ENCODE measurements at places on chromosomes 13 and 19.

DNA sequence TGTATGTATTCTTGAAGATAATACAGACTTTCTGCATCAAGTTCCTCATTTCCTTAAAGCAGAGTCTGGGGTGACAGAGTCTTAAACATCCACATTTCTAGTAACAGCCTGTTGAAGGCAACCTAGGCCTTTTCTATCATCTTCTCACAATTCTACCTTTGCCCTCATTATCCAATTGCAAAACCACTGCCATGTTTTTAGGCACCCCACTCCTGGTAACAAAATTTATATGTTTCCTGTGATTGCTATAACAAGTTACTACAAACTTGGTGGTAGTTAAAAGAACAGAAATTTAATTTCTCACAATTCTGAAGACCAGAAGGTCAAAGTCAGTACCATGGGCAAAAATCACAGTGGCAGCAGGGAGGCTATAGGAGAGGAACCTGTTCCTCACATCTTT lies 33.1 kb downstream of the TUBA3C start:
- no peak for DNase-seq

DNA sequence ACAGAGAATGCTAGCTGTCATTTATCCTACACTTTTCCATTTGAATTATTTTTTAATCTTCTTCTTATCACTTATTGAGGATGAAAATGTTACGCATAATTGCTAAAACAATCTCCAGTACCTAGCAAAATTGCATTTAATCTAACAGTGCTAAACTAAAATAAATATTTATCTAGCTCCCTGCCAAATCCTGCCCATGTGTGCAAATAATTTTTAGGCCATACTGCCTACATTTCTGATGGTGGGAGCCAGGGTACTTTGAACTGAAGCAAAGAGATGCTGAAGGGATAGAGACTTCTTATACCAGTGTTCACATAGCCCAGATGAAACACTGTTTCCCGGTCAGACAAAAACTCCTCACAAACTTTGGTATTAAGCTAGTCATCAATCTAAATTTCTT lies 1268.7 kb upstream of the PCDH20 start:
- peak; percentile 8 for DNase-seq

GRCh38 chr13:65188721-65189120 lies 2041.4 kb downstream of the PCDH9 start:
- DNase-seq = no peak

GRCh38 chr13:54574791-54575190 lies 1546.2 kb downstream of the OLFM4 start:
- peak; percentile 99 for DNase-seq

- peak; percentile 73 for DNase-seq
These were observed 13.8 kb downstream of the OR7D4 start for GRCh38 chr19:9205501-9206113.

DNA sequence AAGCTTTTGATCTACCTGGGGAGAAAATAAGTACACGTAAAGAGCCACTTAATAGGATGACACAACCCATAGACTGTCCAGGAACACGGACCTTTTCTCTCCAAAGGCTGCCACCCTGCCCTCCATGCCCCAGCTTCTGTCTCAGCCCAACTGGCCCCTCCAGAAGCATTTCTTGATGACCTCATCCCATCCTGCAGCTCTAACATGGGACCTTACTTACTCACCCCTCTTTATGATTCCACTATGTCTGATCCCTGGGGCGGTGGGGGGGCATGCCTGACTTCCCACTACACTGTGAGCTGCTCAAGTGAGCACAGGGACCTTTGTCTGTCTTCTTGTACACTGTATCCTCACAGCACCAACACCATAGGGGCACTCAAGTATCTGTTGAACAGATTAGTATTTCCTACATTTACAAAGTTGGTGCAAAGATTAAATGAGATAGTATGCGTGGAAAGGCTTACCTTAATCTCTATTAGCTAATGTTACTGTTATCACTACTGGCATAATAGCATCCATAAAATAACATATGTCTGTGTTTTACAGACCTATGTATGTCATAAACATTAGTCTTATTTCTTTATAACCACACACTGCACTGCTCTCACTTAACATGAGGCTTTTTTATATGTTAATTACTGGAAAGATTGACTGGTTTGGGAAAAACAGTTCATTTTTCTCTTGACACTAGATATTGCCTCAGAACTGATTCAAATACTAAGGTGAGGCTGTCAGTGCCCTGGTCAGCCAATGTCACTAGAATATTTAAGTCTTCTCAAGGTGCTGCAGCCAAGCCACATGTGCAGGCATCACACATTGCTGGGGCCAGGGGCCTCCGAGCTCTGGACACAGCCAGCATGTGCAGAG lies 100.9 kb downstream of the FOXO1 start:
- DNase-seq = no peak

DNA sequence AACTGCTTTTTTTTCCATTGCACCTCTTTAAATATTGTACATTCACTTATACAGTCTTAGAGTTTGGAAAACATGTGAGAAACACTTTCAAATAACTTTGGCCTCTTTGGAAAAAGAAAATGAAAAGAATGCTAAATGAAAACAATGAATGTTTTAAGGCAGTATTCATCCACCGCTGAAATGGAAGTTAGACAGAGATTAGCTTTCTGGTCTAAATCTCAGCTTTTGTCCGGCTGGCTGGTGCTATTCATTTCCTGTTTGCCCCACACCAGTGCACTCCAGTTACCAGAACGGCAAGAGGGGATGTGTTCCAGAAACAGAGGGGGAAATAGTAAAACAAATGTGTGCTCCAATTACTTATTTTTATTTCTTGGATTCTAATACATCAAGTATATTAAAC lies 1201.3 kb downstream of the EFNB2 start:
- no peak for DNase-seq

GRCh38 chr13:56352361-56352760 lies 788.4 kb upstream of the PRR20A start:
- peak; percentile 63 for DNase-seq

DNA sequence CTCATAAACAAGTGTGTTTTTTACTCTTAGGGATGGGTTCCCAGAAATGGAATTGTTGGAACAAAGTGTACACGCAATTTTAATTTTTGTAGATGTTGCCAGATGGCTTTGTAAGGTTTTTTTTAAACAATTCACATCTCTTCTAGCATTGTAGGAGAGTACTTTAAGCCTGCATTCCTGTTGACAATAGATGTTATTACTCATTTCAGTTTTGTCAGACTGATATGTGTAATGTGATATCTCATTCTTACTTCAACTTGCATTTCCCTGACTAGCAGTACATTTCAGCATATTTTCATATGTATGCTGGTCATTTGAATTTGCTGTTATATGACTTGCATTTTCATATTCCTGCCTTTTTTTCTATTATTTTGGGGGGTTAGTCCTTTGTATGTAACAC lies 186.6 kb upstream of the SLITRK6 start:
- peak; percentile 42 for DNase-seq

DNA sequence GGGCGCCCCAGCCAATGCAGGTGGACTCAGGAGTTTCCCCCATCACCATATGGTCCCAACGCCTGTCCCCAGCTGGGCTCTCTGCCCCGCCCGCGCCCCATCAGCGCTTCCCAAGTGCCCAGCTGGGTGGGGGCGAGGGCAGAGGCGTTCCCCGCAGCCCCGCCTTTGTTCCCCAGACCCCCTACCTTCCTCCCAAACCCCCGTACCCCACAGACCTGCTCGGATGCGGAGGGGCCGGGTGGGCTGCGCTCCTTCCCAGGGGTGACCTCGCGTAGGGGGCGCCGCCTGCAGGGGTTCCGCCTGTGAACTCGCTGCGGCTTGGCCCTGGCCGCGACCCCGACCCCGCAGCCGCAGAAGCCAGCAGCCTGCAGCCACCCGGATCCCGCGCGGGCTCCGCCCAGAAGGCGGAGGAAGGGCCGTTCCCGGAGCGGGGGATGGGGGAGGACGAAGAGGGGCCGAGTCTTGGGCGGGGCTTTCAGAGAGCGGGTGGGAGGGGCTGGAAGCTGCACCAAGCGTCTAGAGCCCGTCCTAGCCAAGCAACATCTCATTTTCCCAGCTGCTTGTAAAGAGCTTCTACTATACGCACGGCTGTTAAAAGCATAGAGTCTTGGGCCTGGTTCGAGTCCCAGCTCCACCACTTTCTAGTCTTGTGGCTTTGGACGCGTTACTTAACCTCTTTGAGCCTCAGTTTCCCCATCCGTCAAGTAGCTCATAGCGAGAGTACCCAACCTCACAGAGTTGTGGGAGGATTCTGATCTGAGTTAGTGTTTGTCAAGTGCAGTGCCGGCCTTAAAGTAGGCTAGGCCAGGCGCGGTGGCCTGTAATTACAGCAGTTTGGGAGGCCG lies at the start of gene RAB3D:
Gene RAB3D, minus strand, starts transcription at position 404 of the 845 bp plus-strand sequence. CDS start 2,258 bp downstream, outside the sequence.
- DNase-seq = peak; percentile 95

GRCh38 chr13:70905035-70905434 lies 796.8 kb upstream of the KLHL1 start:
- no peak for DNase-seq

DNA sequence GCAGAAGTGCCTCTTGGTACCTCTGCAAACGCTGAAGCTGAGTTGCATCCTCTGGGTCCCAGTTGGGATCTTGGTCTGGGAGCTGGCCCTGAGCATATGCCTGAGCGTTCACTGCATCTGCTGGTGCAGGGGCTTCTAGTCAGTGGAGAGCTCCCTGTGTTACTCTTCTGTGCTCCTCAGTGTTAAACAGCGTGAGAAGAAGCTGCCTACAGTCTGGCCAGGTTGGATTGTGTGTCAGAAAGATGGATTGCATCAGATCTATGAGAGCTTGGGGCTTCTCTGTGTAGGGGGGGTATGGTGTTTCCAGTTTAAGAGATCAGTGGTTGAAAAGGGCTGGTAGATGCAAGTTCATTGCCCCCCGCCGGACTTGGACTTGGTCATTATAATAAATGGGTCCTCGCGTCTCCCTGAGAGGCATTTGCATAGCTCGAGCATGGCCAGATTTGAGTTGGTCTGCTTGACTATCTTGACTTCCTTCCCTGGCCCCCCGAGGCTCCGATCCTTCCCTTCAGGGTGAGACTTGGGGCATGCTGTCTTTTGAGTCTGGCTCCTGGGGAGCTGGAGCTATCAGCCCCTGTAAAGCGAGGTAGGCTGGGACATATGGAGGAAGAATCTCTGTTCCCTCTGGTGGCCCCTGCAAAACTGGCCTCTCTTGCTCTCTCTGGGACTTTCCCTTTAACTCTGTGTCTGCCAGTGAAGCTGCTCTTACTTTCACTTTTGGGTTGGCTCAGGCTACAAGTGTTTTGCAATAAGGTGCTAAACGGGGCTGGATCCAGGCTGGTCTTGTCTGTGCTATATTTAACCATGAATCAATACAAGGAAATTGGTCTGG lies 52.9 kb downstream of the OR10H4 start:
- no peak for DNase-seq

DNA sequence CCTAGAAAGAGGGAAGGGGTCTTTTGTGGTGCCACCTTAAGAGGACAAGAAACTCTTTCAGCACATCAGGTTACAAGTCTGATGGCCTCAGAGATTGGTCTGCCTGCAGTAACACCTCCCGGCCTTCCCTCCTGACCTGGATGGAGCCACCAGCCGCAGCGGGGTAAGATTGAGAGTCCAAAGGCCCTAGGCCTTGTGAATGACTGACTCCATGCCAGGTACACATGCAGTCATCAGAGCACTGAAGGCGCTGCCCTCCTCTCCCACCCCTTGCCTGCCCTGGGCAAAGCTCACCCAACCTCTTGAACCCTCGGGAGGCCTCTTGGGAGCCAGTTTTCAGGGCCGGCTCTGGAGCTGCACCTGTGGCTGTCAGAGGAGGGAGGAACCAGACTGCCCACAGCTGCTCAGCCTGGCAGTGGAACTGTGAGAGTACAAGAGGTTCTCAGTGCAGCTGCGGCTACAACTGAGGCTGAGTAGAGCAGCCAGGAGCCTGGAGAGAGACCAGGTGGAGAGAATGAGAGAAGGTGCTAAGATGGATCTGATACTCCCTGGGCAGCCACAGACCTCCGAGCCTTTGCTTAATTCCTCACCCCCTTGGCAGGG lies 23.8 kb upstream of the C13orf42 start:
- DNase-seq = no peak

DNA sequence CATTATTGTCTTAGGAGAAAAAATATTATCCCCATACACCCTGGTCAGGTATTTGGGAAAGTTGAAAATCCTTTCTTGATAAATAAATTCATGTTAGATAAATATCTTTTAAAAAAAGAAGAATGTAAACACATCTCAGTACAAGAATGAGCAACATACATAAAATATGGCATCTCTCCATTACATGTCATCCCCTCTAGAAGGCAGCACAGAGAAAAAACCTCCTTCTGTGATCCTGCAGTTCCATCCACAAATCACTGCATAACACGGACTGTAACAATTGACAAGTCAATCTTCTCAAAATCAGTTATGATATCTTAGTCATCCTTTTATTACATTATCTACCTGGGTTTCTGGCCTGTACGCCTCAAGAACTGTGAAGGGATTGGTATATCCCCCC lies 683.9 kb upstream of the KLHL1 start:
- DNase-seq = no peak

- DNase-seq = peak; percentile 24
These were observed 20.1 kb upstream of the MIER2 start for GRCh38 chr19:364496-365287.

DNA sequence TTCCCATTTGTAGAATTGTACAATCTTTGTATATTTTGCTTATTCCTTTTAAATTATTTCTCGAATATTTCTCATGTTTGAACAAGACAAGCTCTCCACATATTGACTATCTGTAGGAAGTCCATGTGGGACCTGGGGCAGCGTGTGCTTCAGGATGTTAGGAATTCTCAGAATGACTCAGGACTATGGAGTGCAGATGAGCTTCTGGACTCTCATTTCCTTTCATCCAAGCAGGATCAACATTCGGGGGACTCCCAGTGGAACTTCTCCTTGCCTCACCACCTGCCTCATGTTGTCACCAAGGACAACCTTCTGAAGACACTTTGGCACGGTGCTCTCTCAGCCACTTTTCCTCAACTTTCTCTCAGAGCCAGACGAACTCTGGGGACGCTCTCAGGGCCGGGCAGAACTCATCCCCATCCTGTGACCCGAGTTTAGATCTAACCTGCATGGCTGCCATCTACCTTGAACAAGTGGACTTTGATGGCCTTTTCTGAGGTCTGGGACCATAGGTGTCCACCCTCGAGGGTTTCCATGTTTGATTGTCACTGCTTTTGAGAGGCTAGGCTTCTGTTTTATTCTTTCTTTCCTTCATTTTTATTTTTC lies 441.7 kb downstream of the IRS2 start:
- DNase-seq = peak; percentile 59

- peak; percentile 22 for DNase-seq
These were observed 4.9 kb upstream of the GIPC3 start for GRCh38 chr19:3580156-3580934.

GRCh38 chr13:49421391-49421790 lies 22.5 kb downstream of the CAB39L start:
- peak; percentile 42 for DNase-seq

GRCh38 chr13:40756042-40756441 lies 14.9 kb downstream of the MRPS31 start:
- DNase-seq = no peak

DNA sequence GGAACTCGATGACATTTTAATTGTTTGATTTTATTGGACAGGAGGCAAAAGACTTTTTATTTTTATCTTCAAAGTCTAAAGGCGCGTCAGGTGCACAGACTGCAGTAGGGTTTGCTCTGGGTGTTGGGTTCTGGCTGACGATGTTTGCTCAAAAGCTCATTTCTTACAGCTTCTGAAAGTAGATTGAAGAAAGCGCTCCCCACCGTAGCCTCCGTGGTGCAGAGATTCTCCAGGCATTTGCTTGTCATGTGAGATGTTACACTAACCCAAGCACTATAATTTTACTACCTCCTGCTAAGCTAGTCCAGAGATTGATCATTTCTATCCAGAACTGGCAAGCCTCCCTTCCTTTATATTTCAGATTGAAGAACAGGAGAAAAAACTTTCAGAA lies 14.5 kb upstream of the ATP11A start:
- no peak for DNase-seq

GRCh38 chr19:51694318-51695085 lies 1.4 kb downstream of the SPACA6 start:
- DNase-seq = no peak

- DNase-seq = peak; percentile 98
These were observed 144.1 kb downstream of the DPF1 start for GRCh38 chr19:38079926-38080380.
